ENCODE measurements at places on chromosomes 7 and 10. TPM values are rescaled to one million over a fixed set of nuclear protein-coding genes. Genes with fewer than 3 reads are reported as not detected.

- no peak for DNase-seq
Measured at GRCh38 chr7:36075561-36075960, 77.5 kb upstream of the EEPD1 start.

Gene GNG11
- 19.8 TPM for total RNA-seq

Gene ESYT2
- 79.3 TPM for total RNA-seq

DNA sequence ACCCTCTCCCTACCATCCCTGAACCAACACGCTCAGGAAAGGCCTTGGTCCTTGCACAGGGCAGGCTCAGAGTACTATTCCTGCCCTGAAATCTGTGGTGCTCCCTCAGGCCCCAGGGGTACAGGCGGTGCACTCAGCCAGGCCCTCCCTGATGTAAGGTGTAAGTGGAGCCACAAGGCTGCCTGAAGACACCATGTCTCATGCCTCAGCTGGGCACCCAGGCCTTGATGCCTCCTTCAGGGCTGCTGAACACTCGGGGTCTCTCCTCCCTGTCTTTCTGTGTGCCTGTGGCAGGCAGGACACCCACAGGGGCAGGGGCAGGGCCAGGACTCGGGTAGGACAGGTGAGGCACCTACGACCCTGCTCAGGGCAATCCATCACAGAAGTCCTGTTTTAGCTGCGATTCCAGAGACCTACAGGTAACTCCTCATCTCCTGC, 22.9 kb upstream of the ANTXRL start:
- no peak for DNase-seq

GRCh38 chr7:2979201-2979631, 64.5 kb downstream of the CARD11 start:
- no peak for DNase-seq

- DNase-seq: no peak
Measured at GRCh38 chr10:103980288-103980906, 13.5 kb downstream of the SLK start.

GRCh38 chr7:130275826-130276297, 9.2 kb downstream of the CPA2 start:
- no peak for DNase-seq

Gene DPYSL4
- total RNA-seq: 9.9 TPM

DNA sequence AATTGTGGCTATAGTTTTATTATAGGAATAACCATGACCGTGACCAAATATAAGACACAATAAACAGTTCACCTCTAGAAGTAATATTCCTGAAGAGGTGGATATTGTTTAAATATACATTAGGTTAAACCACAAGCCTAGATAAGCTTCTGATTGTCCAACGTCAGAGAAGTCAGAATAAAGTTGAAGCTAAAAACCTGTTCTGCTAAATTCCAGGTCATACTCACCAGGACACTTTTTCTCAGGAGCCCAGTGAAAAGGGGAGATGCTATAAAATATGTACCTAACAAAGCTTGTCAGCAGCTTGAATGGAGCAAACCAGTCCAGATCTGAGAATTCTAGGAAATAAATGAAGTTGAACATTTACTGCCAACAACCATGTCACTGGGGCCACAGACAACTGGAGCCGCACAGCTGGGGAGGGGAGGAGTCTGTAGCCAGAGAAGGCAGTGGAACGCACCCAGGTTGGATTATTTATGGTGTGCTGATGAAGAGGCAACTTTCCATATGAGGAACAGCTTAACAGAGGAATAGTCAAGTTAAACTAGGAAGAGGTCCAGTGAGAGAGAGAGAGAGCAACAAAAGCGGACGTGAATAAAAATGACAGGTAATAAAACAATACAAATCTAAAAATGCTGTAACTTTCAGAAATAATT, 191.1 kb downstream of the ZNF438 start:
- DNase-seq: no peak

Gene PAPOLB
- total RNA-seq: 0.06 TPM

Gene NPC1L1
- 0.10 TPM for total RNA-seq

DNA sequence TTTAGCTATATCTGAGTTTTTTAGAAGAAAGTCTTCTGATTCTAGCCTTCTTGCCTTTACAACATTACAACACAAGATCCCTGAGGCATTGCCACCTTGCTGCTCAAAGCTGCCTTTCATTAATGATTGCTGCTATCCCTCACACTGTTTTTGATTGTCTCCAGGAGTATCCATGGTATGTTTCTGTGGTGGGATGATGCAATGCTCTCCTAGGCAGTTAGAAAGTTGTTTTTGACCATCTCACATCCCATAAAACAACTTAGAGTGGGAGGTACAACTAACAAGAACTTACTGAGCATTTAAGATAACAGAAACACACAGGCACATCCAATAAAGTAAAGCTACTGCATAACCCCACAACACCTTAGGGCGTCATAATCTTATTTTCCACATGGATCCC, 1156.0 kb upstream of the LRRTM3 start:
- no peak for DNase-seq

DNA sequence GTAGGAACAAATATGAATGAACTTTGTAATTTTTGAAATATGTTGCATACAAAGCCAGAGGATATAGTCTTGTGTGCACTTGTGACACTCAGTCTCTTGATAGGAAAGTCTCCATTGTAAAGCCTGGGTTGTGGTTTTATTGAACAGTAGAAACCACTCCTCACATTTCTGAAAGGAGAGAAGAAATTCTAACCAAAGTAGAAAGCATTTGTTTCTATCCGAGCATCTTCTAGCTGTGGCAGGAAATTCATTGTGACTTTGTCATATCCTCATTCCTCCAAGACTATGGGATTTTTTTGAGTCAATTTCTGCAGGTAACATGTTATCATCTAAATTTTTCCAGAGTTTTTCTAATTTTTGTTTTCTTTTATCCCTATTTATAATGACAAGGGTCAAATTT, 55.5 kb upstream of the NCF1 start:
- DNase-seq: no peak

DNA sequence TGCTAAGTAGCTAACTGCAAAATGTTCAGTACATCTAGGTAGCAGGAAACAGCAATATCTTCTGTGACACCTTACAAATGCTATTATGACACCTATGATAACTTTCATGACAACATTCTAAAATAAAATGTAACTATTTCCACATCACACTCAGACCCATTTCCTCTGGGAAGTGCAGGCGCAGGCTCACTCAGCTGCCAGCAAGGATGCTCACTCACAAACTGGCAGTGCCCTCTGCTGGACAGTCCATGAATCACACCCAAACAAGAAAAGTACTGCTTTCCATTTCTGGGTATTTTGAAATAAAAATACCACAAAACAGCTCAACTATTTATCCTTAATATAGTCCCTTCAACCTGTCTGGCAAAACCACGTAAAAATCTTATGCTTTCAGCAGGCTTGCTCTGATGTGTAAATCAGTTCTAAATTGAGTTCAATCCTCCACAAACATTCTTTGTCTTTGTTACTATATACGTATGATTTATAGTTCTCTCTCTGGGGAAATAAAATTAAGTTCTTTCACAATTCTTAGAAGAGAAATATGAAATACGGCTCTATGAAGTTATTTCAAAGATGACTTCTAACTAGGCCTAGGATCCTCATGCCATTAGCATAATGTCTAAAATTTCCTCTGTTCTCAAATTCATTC, 176.6 kb downstream of the PARD3 start:
- peak; percentile 87 for DNase-seq

DNA sequence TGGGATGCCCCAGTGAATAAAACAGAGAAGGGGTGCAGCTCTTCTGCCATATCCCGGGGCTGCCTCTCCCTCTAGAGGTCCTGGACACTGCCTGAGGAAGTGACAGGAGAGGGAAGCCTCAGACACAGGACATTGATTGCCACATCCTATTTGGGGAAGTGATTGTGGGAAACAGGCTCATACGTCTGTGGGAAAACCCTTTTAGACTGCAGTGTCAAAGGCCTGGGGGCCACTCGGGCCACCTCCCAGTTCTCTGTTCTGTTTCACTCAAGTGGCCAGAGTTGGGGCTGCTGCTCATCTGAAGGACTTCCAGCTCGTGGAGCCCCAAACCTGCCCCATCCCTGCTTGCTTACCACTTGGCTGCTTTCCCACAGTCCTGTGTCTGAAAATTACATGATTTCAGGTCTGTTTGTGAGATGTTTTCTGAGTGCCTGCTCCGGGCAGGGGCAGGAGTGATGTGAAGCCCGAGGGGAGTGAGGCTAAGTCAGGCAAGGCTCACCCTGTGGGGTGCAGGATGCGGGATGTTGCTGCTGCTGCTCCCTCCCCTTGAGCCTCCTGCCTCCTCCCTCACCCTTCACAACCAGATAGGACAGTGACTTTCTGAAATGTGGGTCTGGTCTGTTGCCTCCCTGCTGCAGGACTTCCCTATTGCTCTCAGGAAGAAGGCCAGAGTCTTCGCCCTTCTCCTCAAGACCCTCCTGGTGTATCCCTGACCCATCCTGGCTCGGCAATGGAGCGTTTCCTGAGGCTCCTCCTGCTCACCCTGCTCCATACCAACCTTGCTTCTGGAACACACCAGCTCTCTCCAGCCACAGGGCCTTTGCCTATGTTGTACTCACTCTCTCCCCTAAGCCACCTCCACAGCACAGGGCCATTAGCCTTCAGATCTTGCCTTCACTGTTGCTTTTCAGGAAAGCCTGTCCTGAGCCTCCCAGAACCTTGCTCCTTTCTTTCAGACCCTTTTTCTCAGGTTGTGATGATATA, 58.4 kb downstream of the NEURL1 start:
- no peak for DNase-seq

Gene MKX
- total RNA-seq: 0.50 TPM

Gene WEE2
- total RNA-seq: not detected

Gene CHAT
- total RNA-seq: not detected

GRCh38 chr10:34723750-34724149, 91.3 kb downstream of the PARD3 start:
- DNase-seq: peak; percentile 33

Gene IKZF1
- 9.2 TPM for total RNA-seq

- no peak for DNase-seq
Measured at GRCh38 chr7:40003597-40003996, 53.5 kb downstream of the CDK13 start.

Gene C10orf105
- total RNA-seq: 0.47 TPM

All from left cardiac atrium (tissue), 4 donors.